Activated CD4-positive, CD25-positive, alpha-beta regulatory T cell (primary cell): ENCODE measurements at places on chromosomes 2 and 18.

DNA sequence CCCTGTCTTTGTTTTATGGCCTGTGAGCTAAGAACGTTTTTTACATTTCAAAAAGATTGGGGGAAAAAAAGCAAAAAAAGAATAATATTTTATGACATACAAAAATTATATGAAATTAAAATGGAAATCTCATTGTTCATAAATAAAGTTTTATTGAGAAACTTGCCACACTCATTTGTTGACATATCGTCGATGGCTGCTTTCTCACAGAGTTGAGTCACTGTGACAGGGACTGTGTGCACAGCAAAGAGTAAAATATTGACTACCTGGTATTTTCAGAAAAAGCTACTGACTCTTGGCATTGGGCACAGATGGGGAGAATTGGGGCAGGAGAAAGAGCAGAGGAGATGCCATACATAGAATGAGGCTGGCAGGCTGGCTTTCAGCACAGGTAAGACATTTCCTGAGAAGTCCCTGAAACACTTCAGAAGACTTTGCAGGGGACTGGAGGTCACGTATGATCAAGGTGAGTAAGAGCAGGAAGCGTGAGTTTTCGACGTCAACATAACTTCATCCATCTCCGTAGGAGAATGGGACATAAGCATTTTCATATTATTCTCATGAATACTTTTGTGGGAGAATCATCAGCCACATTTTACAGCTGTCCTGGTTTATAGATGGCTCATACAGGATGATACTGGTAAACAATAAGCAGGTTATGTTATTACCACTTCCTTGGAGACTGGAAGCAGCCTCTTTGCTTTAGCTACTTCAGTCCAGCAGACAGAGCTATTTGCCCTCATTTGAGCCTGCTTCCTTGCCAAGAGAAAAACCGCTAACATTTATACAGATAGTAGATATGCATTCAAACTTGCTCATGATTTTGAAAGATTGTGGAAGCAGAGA, 32.5 kb upstream of the PUM2 start:
- DNase-seq: no peak

DNA sequence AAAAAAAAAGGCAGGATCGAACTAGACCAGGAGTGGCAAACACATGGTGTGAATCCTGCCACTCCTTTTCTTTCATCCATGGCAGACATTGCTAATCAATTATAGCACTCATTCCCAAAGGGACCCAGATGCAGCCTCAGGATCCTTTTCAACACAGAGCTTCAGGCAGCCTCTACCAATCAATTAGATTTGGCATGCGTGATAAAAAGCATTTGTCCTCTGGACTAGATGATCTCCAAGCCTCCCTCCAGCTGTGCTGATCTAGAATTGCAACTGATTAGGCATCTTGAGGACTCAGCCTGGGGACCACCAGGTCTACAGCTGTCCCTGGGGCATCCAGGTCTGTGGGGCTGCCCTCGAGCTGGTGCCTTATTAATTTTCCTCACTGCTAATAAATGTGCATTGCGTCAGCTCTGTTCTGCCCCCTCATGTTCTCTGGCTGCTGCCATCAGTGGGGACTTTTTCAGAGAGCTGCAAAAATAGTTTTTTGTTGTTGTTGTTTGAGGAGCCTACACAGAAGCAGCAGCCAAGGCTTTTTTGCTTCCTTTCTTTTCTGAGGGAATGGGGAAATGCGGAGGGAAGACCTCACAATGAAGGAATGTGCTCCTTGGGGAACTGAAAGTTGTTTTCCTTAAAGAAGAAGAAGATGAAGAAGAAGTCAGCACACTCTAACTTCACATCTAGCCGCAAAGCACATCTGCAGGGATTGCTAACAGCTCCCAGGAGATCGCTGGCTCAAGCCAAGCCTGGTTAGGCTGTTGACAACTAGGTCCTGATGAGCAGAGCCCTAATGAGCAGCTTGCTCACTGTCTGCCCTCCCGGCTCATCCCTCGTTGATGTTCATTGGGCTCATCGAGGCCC, 8.8 kb upstream of the ATOH8 start:
- DNase-seq: no peak

- no peak for DNase-seq
These were observed 1.2 kb downstream of the ALK start for GRCh38 chr2:29920130-29920577.

DNA sequence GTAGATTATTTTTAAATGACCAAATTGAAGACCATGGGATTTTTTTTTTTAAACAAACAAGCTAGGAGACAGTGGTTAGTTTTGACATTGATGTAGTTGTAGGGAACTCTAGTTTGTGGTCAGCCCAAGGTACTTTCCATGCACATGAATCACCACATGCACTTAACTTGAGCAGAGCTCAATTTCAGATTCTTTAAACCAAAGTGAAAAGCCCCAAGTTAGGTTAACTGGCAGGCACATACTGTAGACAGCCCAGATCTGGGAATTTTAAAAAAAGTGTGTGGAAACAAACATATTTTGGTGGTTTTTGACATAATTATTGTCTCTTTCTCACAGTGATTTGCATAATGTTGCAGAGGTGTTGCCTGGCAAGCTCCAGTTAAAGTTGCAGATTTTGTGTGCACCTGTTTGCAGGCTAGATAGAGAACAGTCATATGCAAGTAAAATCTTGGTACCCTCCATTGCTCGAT, 88.4 kb downstream of the BCL2L11 start:
- DNase-seq: no peak

DNA sequence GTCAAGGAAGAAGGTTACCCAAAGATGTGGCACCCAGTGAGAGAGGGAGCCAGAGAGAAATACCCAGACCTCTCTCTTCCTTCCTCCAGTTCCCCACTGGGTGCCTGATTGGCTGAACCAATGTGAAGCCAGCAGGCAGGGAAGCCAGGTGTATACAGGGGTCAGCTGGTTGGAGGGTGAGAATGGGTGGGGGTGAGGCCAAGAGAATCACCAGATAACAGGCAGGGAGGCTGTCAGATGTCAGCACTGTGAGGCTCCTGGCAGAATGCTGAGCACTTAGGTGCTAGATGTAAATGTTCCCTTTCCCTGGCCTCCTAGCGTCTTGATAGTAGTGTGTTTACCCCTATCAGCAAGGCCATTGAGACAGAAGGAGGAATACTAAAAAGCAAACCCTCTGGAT, 104.0 kb upstream of the MGAT5 start:
- no peak for DNase-seq

GRCh38 chr2:164661349-164661748, 40.1 kb upstream of the GRB14 start:
- DNase-seq: no peak

DNA sequence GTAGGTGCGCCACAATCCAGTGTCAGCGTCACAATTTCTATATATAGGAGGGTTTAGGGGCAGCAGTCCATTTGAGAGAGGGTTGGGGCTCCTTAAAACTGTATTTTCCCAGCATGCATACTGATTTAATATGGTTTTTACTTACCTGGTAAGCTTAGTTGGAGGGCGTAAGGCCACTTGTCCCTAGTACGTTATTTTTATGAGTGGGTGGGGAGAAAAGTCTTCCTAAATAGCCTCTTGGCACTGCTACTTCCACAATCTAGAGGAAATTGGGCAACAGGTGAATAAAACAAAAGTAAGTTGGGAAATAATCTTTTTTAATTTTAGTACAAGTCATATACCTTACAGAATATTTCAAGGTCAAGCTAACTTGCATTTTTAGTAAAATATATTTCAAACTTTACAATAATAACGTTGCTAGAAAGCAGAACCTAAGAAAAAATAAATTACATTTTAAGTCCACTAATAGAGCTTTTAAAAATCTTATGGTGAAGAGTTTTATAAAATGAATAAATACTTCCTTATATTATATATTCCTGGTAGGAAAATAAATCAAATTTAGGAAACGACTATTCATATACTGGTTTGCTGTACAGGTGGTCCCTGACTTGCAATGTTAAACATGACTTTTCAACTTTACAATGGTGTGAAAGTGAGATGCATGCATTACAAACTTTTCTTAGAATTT, 20.9 kb downstream of the DHRS9 start:
- DNase-seq: no peak

GRCh38 chr18:67672155-67672554, 155.6 kb upstream of the DSEL start:
- no peak for DNase-seq

DNA sequence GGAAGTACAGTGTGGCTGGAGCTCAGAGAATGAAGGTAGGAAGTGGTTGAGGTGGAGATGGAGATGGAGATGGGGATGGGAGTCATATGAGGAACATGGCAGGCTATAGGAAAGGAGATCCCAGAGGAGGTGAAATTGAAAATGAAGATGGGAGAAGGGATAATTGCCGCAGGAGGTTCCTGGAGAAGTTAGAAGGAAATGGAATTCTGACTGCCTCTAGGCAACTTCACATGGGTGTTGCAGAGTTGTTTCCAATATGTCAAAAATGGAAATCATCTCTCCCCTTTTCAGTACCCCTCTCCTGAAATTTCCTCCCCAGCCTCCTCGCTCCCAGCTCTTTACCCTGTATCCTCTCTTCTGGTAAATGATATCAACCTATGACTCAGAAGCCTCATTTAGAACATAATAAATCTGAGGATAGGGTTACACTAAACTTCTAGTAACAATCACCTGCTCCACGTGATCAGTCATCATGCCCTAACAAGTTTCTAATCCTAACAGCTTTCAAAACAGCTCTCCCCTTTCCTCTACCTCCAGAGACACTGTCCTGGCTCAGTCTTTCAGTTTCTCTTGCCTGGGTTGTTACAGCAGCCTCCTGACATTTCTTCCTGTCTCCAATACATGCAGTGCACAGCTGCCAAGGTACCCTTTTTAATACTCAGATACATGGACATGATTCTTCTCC, 201.9 kb upstream of the RBMS1 start:
- DNase-seq: no peak

- no peak for DNase-seq
These were observed 15.1 kb downstream of the SH2D6 start for GRCh38 chr2:85433511-85434089.

DNA sequence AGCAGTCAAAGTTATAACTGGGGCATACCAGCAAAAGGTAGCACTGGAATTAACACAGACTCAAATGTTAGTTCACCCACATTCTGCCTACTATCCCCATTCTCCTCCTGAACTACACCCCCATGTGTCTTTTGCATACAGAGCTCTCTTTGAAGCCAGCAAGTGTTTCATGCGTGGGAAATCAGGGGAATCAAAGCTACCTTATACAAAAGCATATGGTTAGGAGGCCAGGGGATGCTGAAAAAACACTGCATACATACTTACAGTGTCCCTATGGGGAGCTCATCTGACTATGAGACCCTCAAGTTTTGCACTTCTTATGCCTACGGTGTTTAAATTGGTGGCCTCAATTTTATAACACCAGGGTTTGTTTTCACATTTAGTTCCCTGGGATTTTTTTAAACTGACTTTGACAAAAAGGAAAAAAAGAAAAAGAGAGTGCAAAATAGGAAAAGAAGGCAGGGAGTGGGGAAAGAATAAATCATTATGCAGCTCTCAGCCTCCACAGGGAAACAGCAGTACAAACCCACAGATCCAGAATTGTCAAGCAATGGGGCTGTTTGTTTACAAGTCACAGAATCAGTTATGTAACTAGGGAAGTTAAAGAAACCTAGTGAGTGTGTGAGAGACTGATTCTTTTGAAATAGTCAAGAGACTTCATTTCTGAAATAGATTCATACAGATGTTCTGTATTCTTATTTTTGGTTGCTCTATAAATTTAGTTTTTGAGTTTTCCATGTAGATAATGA, 20.1 kb upstream of the PPP3R1 start:
- no peak for DNase-seq

- DNase-seq: no peak
These were observed 521.2 kb upstream of the FANCL start for GRCh38 chr2:58762176-58762781.

DNA sequence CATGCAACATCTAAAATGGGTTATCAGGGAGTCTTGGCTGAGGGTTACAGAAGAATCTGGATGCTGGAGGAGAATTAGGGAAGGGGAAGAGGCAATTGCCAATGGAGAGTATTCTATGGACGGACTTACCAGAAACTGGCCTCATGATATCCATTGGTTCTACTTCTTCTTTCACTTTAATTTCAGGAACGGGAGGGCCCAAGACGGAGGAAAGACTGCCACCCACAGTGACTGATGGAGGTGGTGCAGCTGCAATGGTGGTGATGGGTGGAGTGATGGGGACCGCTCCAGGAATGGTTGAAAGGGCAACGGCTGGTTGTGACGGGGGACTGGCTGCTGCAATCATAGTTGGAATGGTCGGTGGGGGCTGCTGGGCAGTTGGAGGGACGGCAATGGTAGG, 69.1 kb upstream of the AMMECR1L start:
- no peak for DNase-seq

- no peak for DNase-seq
These were observed 175.2 kb upstream of the SPATS2L start for GRCh38 chr2:200131307-200131706.

DNA sequence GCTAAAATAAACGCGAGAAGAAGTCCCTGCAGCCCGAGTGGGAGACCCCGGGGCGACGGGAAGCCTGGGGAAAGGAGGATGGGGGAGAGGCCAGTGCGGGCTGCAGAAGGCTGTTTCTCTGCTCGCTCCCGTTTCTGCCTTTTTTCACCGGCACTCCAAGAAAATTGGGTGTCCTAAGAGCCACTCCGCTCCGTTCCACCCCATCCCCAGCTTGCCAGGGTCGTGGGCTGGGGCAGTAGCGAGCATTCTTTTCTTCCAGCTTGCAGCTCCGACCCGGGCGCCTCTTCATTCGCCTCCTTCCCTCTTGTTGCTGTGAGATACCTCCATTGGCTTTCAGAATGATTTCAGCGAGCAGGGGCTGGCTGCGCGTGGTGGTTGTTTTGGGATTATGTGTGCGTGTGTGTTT, 1.1 kb downstream of the HOXD3 start:
- DNase-seq: no peak

GRCh38 chr18:24553571-24554285, 93.3 kb downstream of the HRH4 start:
- no peak for DNase-seq

GRCh38 chr2:218323526-218324472, 31.5 kb upstream of the TMBIM1 start:
- no peak for DNase-seq

- DNase-seq: no peak
These were observed 545 bp downstream of the GTF3C2 start for GRCh38 chr2:27356056-27356381.

DNA sequence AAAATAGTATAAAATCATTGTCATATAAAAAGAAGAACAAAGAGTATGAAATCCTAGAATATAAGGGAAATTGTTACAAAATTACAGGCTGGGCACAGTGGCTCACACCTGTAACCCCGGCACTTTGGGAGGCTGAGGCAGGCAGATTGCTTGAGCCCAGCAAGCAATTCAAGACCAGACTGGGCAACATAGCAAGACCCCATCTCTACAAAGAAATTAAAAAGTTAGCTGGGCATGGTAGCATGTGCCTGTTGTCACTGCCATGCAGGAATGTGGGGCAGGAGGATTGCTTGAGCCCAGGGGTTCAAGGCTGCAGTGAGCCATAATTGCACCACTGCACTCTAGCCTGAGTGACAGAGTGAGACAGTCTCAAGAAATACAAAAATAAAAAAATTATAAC, 44.8 kb downstream of the NAPG start:
- DNase-seq: no peak

- DNase-seq: no peak
These were observed 142.2 kb downstream of the SP3 start for GRCh38 chr2:173822889-173823542.

- no peak for DNase-seq
These were observed 132.7 kb downstream of the CCBE1 start for GRCh38 chr18:59564561-59564960.
